ENCODE measurements at places on chromosomes 5 and 9. TPM values are rescaled to one million over a fixed set of nuclear protein-coding genes. Genes with fewer than 3 reads are reported as not detected.

DNA sequence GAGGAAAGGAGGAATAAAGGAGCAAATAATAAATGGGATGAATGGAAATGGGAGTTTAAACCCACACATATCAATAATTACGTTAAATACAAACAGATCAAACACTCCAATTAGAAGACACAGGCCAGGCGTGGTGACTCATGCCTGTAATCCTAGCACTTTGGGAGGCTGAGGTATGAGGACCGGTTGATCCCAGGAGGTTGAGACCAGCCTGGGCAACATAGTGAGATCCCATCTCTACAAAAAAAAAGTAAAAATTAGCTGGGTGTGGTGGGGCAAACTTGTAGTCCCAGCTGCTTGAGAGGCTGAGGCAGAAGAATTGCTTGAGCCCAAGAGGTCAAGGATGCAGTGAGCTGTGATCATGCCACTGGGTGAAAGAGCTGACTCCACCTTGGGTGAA lies 3.7 kb downstream of the BAAT start:
- no peaks in the 10 kb centered on the region for H3K36me3 ChIP-seq
- H3K4me1 ChIP-seq, result no peaks in the 10 kb centered on the region
- H3K27ac ChIP-seq, result no peak overlapping the region
- no peak for DNase-seq
- H3K4me3 ChIP-seq, result no peak overlapping the region

DNA sequence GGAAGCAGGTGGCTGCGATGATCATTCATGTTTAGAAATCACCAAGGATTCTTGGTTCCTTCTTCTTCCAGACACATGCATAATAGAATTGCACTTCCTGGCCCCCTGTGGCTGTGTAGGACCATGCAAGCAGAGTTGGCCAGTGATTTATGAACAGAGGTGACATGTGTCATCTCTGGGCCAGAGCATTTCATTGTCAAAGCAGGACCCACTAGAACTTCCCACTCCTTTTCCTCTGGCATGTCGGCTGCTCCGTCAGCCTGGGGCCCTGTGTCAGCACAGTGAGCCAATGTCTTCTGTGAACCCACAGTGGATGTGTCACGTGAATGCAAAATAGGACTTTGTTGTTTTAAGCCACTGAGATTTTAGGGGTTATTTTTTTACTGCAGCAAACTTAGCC lies 59.2 kb downstream of the HSD17B3 start:
- H3K36me3 ChIP-seq, result no peaks in the 10 kb centered on the region
- H3K4me3 ChIP-seq, result no peak overlapping the region
- DNase-seq, result no peak
- H3K27ac ChIP-seq, result no peak overlapping the region
- no peaks in the 10 kb centered on the region for H3K4me1 ChIP-seq

- DNase-seq, result no peak
- H3K36me3 ChIP-seq, result peaks cover 42% of the 10 kb centered on the region
- H3K4me3 ChIP-seq, result no peak overlapping the region
- H3K27ac ChIP-seq, result no peak overlapping the region
Observed at GRCh38 chr9:129894120-129894823, 59.0 kb downstream of the USP20 start.

- no peak for DNase-seq
- H3K36me3 ChIP-seq, result peaks cover 14% of the 10 kb centered on the region
- no peaks in the 10 kb centered on the region for H3K27me3 ChIP-seq
- peaks cover 81% of the 10 kb centered on the region for H3K4me1 ChIP-seq
Observed at GRCh38 chr5:151078490-151079262, 2.2 kb downstream of the TNIP1 start.

DNA sequence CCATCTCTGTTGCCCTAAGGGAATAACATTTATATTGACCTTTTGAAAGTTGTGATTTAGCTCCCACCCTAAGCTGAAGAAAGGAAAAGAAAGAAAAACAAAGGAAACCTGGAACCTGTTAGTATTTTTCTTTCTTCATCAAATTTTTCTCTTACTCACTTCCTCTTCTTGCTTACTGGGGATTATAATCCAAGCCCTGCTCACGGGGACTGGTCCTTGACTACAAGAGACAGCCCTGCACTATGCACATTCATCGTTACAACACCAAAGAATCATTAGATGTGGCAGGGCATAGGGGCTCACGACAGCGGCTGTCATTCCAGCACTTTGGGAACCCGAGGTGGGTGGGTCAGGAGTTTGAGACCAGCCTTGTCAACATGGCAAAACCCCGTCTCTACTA lies 37.8 kb upstream of the LPAR1 start:
- no peaks in the 10 kb centered on the region for H3K27me3 ChIP-seq
- H3K4me1 ChIP-seq, result no peaks in the 10 kb centered on the region
- DNase-seq, result no peak
- H3K4me3 ChIP-seq, result no peak overlapping the region

DNA sequence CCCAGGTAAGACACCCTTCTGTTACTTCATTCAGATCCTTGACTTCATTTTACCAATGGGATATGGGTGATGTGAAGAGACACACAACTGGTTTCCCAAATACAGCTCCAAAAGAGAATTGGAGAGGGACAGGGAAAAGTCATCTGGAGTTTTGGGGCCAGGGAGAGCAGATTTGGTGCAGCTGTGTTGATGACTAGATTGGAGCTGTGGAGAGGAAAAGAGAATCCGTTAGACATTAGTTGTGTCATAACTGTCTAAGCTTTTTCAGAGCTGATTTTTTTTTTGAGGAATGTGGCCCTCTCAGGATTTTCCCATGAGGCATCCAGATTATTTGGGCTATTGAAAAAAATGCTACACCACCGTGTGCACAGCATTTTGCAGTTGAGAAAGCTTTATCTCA lies 423.4 kb downstream of the DMAC1 start:
- no peaks in the 10 kb centered on the region for H3K27me3 ChIP-seq
- no peak overlapping the region for H3K27ac ChIP-seq
- no peaks in the 10 kb centered on the region for H3K36me3 ChIP-seq
- DNase-seq, result no peak

GRCh38 chr5:19122923-19123322 lies 865.1 kb downstream of the CDH18 start:
- no peaks in the 10 kb centered on the region for H3K27me3 ChIP-seq
- H3K27ac ChIP-seq, result no peak overlapping the region
- no peak overlapping the region for H3K4me3 ChIP-seq

DNA sequence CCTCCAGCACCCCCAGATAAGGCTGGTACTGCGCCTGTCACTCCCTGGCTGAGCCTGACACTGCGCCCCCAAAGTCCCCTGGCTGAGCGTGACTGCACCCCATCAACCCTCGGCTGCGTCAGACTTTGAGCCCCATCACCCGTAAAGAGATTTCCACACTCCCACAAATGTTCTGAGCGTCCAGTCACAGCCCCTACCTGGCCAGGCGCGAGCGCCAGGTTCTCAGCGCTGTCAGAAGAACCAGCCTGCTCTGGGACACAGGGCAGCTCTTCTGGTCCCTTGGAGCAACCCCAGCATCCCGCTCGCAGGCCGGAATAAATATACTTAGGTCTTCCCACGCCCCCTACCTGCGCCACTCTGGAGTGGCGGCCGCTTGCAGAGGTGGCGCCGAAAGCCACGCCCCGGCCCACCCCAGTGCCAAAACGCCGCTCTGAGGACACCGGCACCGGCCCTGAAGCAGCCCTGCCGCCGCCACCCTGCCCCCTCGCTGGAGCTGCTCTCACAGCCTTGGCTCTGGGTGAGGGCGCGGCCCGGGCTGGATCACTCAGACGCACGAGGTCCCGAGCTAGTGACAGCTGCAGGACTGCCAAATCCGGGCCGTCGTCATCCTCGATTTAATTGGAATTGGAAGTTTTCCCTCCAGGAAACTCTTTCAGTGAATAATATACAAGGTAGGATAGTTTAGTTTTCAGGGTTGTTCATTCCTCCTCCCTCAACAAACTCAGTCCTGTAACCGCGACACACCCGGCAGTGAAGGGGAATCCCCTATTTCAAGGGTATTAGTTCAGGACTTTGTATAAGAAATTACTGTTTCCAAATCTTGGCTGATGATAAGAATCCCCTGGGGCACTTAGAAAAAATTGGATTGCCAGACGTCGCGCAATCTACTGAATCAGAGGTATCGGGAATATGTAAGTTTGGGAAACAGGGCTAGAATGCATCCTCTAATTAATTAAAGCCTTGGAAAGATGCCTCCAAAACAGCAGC lies 1.2 kb upstream of the CEMIP2 start:
- peak overlapping the region; percentile 96 for H3K27ac ChIP-seq
- H3K36me3 ChIP-seq, result no peaks in the 10 kb centered on the region
- peak overlapping the region; percentile 88 for H3K4me3 ChIP-seq
- no peaks in the 10 kb centered on the region for H3K27me3 ChIP-seq

GRCh38 chr5:31809050-31809870 lies 170.3 kb downstream of the PDZD2 start:
- no peaks in the 10 kb centered on the region for H3K27me3 ChIP-seq
- DNase-seq, result peak; percentile 57
- H3K4me3 ChIP-seq, result no peak overlapping the region
- no peak overlapping the region for H3K27ac ChIP-seq

DNA sequence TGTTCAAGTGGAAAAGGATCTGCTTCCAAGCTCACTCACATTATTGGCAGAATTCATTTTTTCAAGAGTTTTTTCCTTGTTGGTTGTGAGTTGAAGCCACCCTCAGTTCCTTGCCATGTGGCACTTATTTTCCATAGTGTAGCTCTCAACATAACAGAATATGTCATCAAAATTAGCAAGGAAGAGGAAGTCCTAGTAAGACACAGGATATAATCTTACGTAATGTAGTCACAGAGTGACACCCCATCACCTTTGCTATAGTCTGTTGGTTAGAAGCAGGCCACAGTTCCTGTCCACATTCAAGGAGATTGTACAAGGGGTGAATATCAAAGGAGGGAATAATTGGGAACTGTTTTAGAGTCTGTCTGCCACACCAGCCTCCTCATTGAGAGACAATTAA lies 15.7 kb downstream of the IRGM start:
- H3K4me1 ChIP-seq, result no peaks in the 10 kb centered on the region
- no peak for DNase-seq
- no peak overlapping the region for H3K4me3 ChIP-seq

GRCh38 chr9:17342696-17343095 lies 207.9 kb downstream of the CNTLN start:
- H3K27me3 ChIP-seq, result no peaks in the 10 kb centered on the region
- peaks cover 7% of the 10 kb centered on the region for H3K36me3 ChIP-seq
- H3K4me1 ChIP-seq, result no peaks in the 10 kb centered on the region
- no peak overlapping the region for H3K4me3 ChIP-seq

- no peak overlapping the region for H3K27ac ChIP-seq
- H3K27me3 ChIP-seq, result no peaks in the 10 kb centered on the region
- H3K36me3 ChIP-seq, result peaks cover 90% of the 10 kb centered on the region
- no peaks in the 10 kb centered on the region for H3K4me1 ChIP-seq
- H3K4me3 ChIP-seq, result no peak overlapping the region
Observed at GRCh38 chr5:96790961-96791504, 16.7 kb downstream of the ERAP1 start.

DNA sequence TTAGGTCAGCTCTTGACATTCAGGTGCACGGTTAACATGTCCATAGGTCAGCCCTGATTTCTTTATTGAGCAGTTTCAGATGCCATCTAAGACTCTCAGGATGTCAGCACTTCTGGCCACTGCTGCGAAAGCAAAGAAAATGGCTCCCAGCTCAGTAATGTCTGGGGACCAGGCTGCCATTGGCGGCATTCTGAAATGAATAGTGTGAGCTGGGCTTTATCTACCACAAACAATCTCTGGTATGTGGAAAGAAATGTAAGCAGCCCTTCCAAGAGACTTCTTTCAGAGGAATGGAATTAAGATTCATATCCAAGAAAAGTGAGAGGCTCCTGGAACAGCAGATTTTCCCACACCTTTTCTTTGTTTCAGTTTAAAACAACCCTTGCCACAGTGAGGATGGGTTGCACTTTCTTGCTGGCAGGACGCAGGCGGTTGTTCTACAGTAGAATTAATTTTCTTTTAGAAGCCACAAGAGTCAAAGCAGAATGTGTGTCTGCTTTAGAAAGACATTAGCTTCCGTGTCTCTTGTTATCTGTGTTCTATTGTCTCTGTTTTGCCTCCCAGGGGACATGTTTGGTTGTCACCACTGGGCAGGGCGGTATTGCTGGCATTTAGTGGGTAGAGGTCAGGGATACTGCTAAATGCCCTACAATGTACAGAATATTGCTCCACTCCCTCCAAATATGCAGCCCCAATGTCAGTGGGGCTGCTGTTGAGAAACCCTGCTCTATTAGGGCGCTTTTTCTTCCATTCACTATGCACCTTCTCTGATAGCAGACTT lies 149.9 kb upstream of the ANKH start:
- no peaks in the 10 kb centered on the region for H3K4me1 ChIP-seq
- H3K27ac ChIP-seq, result no peak overlapping the region
- H3K4me3 ChIP-seq, result no peak overlapping the region

- no peak overlapping the region for H3K4me3 ChIP-seq
- no peaks in the 10 kb centered on the region for H3K36me3 ChIP-seq
- no peaks in the 10 kb centered on the region for H3K27me3 ChIP-seq
- H3K27ac ChIP-seq, result no peak overlapping the region
Observed at GRCh38 chr5:170426786-170427185, 37.6 kb upstream of the KCNMB1 start.

GRCh38 chr9:135082536-135082935 lies 4.9 kb upstream of the OLFM1 start:
- peaks cover 21% of the 10 kb centered on the region for H3K27me3 ChIP-seq
- no peak overlapping the region for H3K27ac ChIP-seq
- H3K4me3 ChIP-seq, result no peak overlapping the region
- no peaks in the 10 kb centered on the region for H3K36me3 ChIP-seq
- H3K4me1 ChIP-seq, result peaks cover 23% of the 10 kb centered on the region

DNA sequence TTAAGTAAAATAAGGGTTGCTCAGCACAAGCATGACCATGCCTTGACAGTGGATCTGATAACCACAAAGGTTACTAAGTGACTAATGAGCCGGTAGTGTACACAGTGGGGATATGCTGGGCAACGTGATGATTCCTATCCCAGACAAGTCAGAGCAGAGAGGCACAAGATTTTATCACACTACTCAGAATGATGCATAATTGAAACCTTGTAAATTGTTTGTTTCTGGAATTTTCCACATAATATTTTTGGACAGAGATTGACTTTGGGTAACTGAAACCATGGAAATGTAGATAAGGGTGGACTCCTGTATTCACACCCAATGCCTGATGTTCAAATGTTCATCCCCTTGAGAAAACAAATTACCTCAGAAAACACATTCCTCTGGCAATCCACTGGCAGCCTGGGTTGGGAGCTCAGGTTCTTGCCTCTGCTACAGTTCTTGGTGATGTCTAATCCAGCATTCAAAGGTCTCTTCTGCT lies 16.2 kb upstream of the ERAP1 start:
- no peak for DNase-seq
- H3K4me3 ChIP-seq, result no peak overlapping the region
- H3K27ac ChIP-seq, result no peak overlapping the region

- no peak overlapping the region for H3K4me3 ChIP-seq
- no peaks in the 10 kb centered on the region for H3K27me3 ChIP-seq
- peaks cover 15% of the 10 kb centered on the region for H3K4me1 ChIP-seq
- peaks cover 38% of the 10 kb centered on the region for H3K36me3 ChIP-seq
- no peak overlapping the region for H3K27ac ChIP-seq
Observed at GRCh38 chr9:136858844-136859757, 7.0 kb downstream of the MAMDC4 start.

GRCh38 chr5:171773106-171773505 lies 12.5 kb upstream of the SMIM23 start:
- H3K36me3 ChIP-seq, result no peaks in the 10 kb centered on the region
- H3K4me3 ChIP-seq, result no peak overlapping the region
- H3K27me3 ChIP-seq, result no peaks in the 10 kb centered on the region
- no peaks in the 10 kb centered on the region for H3K4me1 ChIP-seq
- H3K27ac ChIP-seq, result no peak overlapping the region
- DNase-seq, result no peak

The PIP5KL1 gene
- total RNA-seq, result 11.5 TPM

The C9orf152 gene
- total RNA-seq, result 26.1 TPM

The SKP2 gene
- total RNA-seq, result 15.6 TPM

The IFNB1 gene
- total RNA-seq, result not detected

The PCDHGA8 gene
- 1.5 TPM for total RNA-seq

The SPINK7 gene
- not detected for total RNA-seq

The SGCD gene
- total RNA-seq, result 6.0 TPM

The SYK gene
- total RNA-seq, result 88.9 TPM

The PCDHA1 gene
- not detected for total RNA-seq

The ZNF300 gene
- 2.0 TPM for total RNA-seq

Measured in lower lobe of right lung (tissue), 2 donors.